ENCODE measurements at places on chromosomes 6 and 20.

DNA sequence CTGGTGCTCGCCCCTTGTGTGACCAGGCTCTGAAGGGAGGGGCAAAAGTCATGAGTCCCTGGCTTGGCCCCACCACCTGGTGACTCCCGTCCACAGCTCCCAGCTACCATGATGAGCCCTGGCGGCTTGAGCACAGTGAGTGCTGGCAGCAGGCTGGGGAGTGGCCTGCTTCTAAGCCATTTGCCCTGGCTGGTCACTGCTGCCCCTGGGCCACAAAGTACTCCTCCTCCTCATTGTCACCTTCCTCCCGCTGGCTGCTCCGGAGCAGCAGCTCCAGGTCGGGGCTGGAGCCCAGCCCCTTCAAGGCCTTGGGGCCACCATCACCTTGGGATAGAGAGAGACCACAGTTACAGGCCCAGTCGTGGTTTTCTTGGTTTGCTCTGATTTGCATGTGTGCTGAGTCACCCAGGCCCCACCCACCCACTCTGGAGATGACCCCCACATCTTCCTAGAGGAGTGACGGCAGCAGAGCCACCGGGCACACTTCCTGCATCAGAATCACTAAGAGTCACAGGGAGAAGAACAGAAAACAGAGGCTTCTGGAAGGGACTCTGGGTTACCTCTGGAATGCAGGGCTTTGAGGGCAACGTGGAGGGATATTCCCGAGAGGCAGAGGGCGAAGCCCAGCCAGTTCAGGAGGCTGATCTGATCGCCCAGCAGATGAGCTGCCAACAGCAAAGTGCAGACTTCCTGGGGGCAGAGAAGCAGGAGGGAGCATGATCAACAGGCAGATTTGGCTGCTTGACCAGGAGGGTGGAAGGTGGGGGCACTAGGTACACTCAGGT lies 42.1 kb upstream of the CDH22 start:
- peak; percentile 56 for DNase-seq

GRCh38 chr6:28171271-28171670 lies 29.6 kb downstream of the ZKSCAN8 start:
- no peak for DNase-seq

DNA sequence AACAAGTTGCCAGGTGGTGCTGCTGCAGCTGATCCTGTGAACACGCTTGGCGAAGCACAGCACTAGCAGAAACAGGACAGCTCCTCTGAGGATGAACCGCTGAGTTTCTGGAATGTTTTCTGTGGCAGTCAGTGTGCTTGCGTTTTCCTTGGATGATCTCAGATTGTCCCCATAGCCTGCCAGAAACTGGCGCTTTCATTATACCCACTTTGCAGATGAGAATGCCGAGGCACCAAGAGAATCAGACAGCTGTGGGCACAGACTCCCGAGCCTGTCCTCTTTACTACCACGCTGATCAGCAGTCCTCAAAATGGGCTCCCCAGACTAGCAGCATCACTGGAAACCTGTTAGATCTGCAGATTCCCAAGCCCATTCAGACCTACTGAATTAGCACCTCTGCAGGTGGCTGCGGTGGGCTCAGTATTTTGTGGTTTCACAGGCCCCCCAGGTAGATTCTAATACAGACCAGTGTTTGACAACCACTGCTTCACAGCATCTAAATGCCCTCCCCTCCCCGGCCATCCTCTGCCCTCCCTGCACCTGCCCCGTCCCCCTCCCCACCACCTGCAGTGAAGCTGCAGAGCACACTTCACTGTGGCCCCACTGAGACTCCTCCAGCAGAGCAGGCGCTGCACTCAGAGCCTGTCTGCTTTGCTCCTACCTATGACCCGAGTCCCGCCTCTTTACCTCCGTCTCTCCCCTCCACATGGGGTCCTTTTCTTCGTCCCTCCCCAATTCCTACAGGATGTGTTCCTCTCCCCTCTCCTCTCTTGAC lies 29.6 kb downstream of the SPATA2 start:
- DNase-seq: no peak

DNA sequence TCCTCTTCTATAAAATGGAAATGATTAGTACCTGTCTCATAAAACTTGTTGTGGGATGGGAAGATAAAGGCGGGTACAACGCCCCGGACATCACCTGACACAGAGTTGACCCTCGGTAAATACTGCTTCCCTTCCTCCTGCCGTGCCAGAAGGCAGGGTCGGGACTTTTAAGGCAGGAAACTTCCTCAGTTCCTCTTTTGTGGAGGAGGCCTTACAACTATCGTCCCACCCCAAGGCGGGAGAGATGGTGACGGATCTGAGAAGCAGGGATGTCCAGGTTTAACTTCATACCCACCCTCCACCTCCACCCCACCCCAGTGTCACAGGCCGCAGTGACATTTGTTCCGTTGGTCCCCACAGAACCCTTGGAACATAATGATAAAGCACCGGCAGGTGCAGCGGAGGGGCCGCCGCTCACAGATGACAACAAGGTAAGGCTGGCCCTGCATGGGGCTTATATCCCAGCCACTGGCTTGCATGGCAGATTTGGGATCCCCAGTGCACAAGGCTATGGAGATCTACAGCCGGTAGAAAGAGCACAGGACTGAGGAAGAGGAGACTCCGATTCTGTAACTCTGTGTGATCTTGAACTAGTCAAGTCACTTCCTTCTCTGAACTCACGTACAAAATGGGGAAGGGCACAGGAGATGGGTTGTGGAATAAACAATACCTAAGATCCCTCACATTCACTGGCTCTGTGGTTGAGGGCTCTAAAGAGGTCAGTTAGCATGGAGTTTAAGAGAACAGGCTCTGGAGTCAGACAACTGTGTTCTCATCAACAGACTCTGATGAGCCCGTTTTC lies 764 bp downstream of the DNTTIP1 start:
- DNase-seq: peak; percentile 34

GRCh38 chr6:154386848-154387717 lies 30.5 kb upstream of the IPCEF1 start:
- DNase-seq: no peak

- no peak for DNase-seq
These were observed 537 bp downstream of the CSTF1 start for GRCh38 chr20:56392881-56393482.

DNA sequence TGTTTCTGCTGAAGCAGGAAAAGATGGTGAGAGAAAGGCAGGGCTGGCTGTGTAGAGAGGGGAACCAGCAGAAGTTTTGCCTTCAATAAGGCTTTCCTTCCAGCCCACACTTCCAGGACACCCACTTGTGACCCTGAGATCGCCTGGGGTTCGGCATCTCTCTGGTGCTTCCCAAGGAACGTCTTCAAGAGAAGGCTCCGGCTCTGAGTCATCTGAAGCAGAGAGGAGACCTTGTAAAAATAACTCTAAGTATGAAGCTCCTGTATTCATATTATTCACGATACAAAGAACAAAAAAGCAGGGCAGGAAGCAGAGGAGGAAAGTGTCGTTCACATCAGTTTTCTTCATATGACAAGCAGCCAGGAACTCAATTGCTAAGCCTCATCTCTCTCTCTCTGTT lies 95.4 kb upstream of the MRPS10 start:
- no peak for DNase-seq

- DNase-seq: peak; percentile 79
These were observed at the start of gene TPBG for GRCh38 chr6:82363428-82364086. Gene TPBG, plus strand, starts transcription at chr6:82363817. Its CDS starts 1,145 bp downstream, at chr6:82364962.

GRCh38 chr6:85460921-85461797 lies 11.3 kb downstream of the NT5E start:
- peak; percentile 46 for DNase-seq

- DNase-seq: no peak
These were observed 61.7 kb downstream of the GNAS-AS1 start for GRCh38 chr20:58788896-58789544.

DNA sequence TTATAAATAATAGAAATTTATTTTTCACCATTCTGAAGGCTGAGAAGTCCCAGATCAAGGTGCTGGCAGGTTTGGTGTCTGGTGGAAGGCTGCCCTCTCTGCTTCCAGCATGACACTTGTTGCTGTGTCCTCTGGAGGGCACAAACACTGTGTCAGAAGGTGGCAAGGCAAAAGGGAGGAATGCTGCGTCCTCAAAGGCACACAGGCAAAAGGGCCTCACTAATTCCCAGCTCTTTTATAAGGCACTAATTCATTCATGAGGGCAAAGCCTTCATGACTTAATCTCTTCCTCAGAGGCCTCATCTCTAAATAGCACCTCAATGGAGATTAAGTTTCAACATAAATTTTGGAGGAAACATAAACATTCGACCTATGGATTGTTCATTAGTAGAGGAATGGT lies 209.5 kb upstream of the SMLR1 start:
- DNase-seq: no peak

- peak; percentile 97 for DNase-seq
These were observed at the start of gene ID4 for GRCh38 chr6:19836799-19837510. Gene ID4, plus strand, starts transcription at chr6:19837370. Its CDS starts 385 bp downstream, at chr6:19837755.

- no peak for DNase-seq
These were observed 44.8 kb downstream of the MAP3K5 start for GRCh38 chr6:136747507-136747906.

DNA sequence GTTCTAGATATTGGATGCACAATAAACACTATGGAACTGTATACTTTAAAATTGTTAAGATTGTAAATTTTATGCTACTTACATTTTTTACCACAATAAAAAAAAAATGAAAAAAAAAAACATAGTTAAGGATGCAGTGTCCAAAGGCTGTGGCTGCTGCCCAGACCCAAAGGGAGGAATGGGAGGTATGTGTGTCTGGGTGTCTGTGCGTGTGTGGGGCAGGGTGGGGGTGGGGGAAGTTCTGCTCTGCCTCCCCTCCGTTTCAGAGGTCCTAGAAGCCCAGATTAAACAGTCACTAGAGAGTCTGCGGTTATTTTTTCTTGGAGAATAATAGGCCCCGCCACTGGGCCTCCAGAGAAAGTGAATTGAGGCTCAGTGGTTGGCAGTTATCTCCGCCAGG lies 136.4 kb upstream of the ARMC2 start:
- DNase-seq: no peak

GRCh38 chr6:4635666-4636065 lies 140.5 kb upstream of the CDYL start:
- DNase-seq: no peak

GRCh38 chr20:53708129-53708968 lies 114.7 kb upstream of the ZNF217 start:
- DNase-seq: no peak

- no peak for DNase-seq
These were observed 127.5 kb upstream of the ESR1 start for GRCh38 chr6:151679941-151680340.

DNA sequence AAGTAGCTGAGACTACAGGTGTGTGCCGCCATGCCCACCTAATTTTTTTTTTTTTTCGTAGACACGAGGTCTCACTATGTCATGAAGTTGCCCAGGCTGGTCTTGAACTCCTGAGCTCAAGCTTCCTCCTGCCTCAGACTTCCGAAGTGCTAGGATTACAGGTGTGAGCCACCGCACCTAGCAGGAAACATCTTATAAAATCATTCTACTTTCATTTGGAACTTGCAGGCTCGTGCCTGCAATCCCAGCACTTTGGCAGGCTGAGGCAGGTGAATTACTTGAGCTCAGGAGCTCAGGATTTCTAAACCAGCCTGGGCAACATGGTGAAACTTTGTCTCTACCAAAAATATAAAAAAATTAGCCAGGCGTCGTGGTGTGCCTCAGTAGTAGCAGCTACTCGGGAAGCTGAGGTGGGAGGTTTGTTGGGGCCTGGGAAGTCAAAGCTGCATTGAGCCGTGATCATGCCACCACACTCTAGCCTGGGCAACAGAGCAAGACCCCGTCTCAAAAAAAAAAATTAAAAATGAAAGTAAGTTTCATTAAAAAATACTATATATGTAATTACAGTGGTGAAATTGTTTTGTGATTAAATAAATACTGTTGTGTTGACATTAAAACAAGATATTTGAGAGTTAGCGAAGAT lies 15.1 kb downstream of the MAPK14 start:
- DNase-seq: no peak

DNA sequence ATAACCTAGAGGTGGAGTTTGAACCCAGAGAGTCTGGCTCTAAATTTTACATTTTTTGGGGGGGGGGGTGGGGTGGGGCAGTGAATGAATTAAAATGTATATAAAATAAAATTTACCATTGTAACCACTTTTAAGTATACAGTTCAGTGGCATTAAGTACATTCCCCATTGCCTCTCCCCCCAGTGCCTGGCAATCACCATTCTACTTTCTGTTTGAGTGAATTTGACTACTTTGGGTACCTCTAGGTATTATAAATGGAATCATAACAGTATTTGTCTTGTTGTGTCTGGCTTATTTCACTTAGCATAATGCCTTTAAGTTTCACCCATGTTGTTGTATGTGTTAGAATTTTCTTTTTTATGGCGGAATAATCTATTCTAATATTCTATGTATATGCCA lies 2.7 kb downstream of the FAM110A start:
- DNase-seq: no peak

DNA sequence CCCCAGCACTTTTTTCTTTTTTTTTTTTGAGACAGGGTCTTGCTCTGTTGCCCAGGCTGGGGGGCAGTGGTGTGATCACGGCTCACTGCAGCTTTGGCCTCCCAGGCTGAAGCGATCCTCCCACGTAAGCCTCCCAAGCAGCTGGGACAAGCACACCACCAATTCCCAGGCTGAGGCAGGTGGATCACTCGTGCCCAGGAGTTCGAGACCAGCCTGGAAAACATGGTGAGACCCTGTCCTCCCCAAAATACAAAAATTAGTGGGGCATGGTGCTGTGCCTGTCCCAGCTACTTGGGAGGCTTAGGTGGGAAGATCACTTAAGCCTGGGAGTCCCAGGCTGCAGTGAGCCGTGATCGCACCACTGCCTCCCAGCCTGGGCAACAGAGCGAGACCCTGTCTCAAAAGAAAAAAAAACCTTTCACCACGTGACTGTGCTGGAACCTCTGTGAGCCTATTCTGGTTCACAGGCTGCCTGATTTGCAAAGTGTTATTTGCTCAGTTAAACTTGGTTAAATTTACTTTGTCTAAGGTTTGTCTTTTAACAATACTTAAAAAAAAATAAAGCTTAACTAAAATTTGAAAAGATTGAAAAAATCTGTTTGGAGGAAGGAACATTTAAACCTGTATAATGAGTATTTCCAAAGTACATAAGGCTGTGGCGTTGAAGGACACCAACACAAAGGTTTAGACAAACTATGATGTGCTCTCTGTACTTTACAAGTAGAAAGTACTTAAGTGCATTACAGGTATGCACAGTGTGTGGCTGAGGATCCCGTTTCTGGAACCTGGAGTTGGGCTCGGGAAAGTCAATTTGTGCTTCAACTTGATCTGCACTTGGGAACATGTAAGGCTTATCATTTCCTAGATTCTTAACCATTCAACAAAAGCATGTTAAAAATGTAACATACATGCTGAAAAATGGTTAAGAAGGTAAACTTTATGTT lies 55.0 kb downstream of the PPP1R3G start:
- DNase-seq: no peak

GRCh38 chr20:2814076-2814475 lies 711 bp upstream of the C20orf141 start:
- DNase-seq: no peak

- DNase-seq: no peak
These were observed 25.6 kb upstream of the SASH1 start for GRCh38 chr6:148317051-148317450.

- DNase-seq: no peak
These were observed 102.2 kb upstream of the EXOC2 start for GRCh38 chr6:795046-795685.

DNA sequence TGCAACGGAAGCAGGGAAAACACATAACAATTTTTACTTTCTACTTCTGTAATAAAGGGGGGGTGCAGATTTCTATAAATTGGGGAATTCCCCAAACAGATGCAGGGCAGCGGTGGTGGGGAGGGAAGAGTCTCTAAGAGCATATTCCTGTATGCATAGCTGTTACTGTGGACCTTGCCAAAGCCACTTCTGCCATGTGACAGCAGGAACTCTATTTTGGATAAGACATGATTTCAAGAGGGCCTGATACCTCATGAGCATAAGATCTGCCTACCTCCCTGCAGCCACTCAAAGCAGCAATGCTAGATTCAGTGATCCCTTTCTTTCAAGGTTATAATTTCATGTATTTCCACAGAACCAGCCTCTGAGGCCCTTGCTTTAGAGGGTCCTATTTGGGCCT lies 86.2 kb upstream of the CNKSR3 start:
- no peak for DNase-seq

All from femur (tissue), 1 donor.